Right hindlimb (tissue), 1 donor: ENCODE measurements at places on chromosomes 4 and X.

GRCh38 chr4:86089781-86090323 lies 270.0 kb downstream of the MAPK10 start:
- no peak for DNase-seq

GRCh38 chr4:33930497-33930896 lies 2313.8 kb downstream of the ARAP2 start:
- no peak for DNase-seq

- peak; percentile 18 for DNase-seq
Measured at GRCh38 chrX:16786791-16787735, 797 bp downstream of the TXLNG start.

DNA sequence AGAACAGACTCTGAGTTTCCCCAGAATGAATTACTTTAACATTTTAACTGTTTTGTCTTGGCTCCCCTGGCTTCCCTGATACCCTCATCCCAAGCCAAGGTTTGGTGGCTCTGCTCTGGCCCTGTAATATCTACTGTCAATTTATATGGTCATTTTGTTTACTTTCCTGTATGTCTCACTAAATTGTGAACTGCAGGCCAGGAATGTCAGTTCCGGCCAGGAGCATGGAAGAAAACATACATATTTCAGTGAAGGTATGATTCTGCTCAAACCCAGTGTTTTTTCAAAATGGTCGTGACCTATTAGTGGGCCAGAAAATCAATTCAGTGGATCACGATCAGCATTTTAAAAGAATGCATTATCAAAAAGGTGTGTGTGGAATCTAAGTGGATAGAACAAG lies 1.2 kb downstream of the RPGR start:
- DNase-seq = no peak

DNA sequence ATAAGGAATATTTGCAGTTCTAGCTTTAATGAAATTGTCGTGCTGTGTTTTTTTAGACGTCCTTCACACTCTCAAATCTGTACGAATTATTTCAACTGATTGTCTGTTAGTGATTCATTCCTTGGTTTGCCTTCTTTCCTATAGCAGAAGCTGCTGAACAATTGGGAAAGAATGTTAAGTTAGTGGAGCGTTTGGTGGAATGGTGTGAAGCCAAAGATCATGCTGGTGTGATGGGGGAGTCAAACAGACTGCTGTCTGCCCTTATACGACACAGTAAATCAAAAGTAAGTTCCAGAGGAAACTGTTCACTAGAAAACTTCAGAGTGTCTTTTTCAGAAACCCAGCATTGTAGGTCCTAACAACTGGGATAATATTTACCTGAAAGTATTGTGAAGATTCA lies 159.9 kb downstream of the RAP1GDS1 start:
- DNase-seq = no peak

- no peak for DNase-seq
Measured at GRCh38 chrX:39609941-39610340, 487.8 kb downstream of the BCOR start.

GRCh38 chrX:50838820-50839600 lies 25.0 kb upstream of the SHROOM4 start:
- DNase-seq = no peak

DNA sequence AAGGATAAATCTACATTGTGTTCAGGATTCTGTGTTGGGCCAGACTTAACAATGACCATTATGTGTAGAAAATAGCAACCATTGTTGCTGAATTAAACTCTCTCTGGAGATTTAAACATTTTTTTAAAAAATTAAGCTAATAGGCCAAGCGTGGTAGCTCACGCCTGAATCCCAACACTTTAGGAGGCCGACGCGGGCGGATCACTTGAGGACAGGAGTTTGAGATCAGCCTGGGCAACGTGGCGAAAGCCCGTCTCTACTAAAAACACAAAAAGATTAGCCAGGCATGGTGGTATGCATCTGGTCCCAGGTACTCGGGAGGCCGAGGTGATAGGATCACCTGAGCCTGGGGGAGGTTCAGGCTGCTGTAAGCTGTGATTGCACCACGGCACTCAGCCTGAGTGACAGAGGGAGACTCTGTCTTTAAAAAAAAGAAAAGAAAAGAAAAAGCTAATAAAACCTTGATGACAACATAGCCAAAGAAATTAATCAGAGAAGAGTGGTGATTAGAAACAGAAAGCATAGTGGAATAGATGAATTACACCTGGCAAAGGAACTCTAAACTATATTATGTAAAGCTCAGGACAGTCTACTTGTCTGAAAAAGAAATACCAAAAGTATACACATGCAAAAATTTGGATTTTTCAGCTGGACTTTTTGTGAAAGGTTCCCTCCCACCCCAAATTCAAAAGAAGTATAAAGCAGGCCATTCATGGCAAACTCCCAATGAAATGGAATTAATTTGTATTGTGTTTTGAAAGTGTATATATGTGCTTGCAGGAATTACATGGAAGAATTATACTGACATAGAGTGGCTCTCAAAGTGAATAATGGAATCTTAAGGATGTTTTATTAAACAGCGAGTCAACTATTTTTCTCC lies 21.9 kb downstream of the PLS3 start:
- DNase-seq = no peak

- DNase-seq = no peak
Measured at GRCh38 chrX:147916375-147916968, 4.8 kb downstream of the FMR1 start.

GRCh38 chr4:39061457-39061856 lies 575 bp upstream of the KLHL5 start:
- DNase-seq = no peak

DNA sequence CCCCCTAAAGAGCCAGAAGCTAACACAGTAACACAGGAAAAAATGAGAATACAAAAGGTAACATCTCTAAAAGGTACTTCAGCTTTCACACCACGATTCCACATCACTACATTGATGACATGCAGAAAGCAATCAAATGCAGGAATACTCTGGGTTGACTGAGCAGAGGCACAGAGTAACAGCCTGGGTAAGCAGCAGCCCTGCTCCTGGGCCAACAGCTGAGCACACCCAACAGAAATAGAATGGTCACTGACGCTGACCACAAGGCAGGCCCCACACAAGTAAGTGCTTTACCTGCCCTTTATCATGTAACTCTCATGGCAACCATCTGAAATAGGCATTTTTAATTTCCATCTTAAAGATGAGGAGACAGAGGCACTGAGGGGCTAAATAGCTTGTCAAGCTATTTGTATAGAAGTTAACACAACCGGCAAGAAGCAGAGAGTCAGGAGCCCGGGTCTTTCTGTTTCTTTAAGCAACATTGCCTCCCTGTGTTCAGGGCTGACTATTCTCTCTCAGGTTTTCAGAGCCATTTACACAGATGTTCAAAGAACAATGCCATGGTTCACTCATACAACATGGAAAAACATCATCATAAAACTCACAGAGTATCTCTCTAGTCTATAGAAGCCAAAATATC lies 168.9 kb downstream of the ZNF674 start:
- DNase-seq = peak; percentile 27

DNA sequence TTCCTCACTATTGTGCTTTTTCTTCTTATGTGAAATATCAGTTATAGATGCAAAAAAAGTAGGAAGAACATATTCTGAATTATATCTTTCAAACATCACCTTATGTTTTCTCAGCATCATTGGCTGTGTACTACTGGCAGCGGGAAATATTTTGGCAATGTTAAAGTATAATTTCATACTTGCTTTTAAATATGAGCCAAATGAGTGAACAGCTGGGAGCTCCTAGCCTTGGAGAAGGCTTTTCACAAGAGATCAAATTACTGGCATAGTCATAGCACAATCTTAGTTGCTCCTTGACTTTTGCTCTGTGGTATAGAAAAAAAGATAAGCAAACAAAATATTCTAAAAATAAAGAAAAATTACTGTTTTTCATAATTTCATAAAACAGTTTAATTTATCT lies 1575.8 kb upstream of the PABPC4L start:
- no peak for DNase-seq

DNA sequence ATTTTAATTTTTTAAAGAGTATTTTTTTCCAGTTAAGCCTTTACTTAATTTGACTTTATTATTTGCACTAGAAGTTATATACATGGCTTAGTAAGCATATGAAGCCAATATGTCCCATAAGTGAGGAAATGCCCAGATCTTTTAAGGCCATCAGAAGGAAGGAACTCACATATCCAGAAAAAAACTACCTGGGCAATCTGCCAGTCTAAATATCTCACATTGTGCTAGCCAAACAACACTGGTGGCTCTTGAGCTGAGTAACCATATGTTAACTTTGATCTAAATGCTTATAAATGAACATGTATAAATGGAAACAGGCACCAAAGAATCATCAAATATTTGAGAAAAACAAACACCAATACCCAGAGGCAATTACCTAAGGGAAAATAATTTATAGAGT lies 138.6 kb upstream of the APOOL start:
- DNase-seq = no peak

DNA sequence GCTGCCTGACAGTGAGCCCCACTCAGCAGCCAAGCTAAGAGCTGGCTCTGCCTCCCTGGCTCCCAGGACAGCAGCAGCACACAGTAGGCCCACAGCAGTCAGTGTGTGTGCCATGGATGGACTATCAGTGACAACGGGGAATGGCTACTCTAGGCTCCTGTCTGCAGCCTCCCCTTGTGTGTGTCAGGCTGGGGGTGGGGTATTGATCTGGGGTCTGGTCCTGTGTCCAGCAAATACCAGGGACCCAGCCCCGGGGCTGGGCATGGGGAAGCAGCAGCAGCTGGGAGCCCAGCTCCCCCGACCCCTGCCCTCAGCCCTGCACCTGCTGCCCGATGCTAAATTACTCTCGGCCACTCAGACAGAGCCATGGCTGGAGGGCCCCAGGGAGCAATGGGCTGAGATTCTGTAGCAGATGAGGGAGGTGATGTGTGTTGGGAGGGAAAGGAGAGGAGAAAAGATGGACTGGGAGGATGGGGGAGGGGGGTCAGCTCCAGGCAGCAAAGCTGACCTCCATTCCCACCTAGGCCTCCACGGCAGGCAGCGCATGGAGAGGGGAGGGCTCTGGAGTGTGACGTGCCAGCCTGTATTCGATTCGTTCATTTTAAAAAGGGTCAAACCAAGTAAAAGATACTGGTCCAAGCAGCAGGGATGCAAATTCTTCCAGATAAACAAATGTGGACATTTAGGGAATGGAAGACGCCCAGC lies 61.3 kb upstream of the CRMP1 start:
- no peak for DNase-seq

GRCh38 chr4:147118528-147118927 lies 172.9 kb upstream of the TTC29 start:
- no peak for DNase-seq

- peak; percentile 94 for DNase-seq
Measured at GRCh38 chrX:154526901-154527675, 11.1 kb upstream of the FAM3A start.

DNA sequence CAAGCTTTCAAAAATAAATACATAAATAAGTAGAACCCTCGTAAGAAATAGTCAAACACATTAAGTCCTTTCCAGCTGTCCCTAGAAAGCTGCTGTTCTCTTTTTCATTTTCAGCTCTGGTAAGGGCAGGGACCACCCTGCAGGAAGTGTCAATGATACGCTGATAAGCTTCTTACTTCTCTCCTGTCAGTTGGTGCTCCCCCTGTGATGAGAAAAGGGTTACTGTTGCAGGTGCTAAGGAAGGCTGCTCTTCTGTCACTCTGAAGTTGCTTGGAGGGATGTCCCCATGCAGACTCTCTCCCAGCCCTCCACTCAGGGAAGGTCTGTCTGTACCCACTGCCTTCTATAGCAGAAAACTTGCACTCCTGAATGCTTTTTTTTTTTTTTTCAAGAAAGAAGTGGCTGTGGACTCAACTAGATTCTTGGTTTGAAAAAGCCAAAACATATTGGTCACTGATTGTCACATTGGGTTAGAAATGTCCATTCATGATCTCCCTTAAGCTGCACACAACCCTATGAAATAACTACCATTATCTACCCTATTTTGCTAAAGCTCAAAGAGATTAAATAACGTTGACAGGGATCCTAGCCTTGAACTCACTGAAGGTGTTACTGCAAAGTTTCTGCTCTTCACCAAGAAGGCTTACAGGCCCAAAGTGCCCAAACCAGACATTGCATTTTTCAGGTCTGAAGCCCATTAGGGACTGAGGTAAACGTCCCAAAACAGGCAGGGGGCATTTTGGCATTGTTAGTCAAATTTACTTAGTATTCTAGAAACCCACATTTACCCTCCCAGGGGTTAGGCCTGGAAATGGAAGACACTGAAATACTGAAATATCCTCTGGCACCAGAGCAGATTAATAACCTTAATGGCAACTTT lies 1.2 kb downstream of the CXCL3 start:
- DNase-seq = no peak

DNA sequence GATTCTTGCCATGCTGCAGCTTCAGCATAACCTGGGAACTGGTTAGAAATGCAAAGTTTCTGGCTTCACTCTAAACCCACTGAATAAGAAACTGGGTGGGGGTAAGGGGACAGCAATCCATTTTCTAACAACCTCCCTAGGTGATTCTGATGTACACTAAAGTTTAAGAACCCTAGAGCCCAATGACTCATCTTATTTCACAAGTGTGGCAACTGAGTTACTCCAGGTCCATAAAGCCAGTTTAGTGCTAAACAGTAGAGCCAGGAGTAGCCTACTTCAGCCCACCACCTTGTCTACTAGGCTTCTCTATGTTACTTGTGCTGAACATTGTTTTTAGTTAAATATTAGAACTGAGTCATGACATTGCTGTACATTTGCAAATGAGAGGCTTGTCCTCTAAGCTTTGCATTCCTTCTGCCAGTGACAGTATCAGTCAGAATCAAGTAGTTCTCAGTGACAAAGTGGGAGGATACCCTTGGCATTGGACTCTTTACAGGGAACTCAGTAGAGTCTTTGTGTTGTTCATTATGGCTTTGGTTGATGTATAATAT lies 518.0 kb downstream of the RPA4 start:
- DNase-seq = no peak
